Activated CD8-positive, alpha-beta T cell treated with anti-CD3 and anti-CD28 coated beads, Interleukin-2, amount 10 ng/mL, durations not matched to agents 7 days and 5 days (primary cell): ENCODE measurements at places on chromosomes 16 and 17. TPM values are rescaled to one million over a fixed set of nuclear protein-coding genes. Genes with fewer than 3 reads are reported as not detected.

The CWC25 gene
- 29.6 TPM for total RNA-seq

DNA sequence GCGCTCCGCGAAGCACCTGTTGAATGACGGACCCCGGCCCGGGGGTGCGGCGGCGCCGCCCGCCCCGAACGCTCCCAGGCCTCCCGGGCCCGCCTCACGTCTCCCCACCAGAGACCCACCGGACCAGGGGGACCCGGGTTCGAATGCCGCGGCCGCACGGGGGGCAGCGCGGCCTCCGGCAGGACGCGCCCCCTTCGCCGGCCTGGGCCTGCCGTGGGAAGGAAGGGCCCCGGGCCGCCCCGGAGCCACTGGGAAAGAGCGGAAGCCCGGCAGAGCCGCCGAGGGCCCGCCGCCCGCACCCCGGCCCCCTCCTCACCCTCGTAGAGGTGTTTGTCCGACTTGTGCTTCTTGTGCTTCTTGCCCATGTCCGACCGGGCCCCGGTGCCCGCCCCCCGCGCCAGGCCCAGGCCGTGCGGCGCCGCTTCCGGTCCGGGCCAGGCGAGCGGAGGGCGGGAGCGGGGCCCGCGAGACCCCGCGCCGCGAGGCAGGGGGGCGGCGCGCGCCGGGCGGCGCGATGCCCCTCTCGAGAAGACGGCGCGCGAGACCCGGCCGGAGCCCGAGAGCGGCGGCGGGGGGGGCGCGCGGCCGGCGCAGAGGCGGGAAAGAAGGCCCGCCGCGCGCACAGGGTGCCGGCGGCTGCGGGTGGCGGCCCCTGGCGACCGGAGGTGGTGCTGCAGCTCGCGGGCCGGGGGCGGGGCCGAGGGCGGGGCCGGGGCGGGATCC is at the start of gene BRD7:
TSS of gene BRD7 (minus strand) at position 579 of the 723 bp plus-strand sequence. CDS start at position 365, 214 bp downstream.
- peaks cover 34% of the 10 kb centered on the region for H3K36me3 ChIP-seq
- H3K4me1 ChIP-seq = peaks cover 41% of the 10 kb centered on the region
- peak within 1 kb of the TSS; percentile 93 for H3K27ac ChIP-seq
- peaks cover 2% of the 10 kb centered on the region for H3K27me3 ChIP-seq
- peak within 1 kb of the TSS; percentile 82 for H3K4me3 ChIP-seq

The KRTAP3-3 gene
- total RNA-seq = not detected

The GFAP gene
- total RNA-seq = not detected

The RNF227 gene
- 4.2 TPM for total RNA-seq

The TMIGD1 gene
- not detected for total RNA-seq

The IRX3 gene
- total RNA-seq = not detected

DNA sequence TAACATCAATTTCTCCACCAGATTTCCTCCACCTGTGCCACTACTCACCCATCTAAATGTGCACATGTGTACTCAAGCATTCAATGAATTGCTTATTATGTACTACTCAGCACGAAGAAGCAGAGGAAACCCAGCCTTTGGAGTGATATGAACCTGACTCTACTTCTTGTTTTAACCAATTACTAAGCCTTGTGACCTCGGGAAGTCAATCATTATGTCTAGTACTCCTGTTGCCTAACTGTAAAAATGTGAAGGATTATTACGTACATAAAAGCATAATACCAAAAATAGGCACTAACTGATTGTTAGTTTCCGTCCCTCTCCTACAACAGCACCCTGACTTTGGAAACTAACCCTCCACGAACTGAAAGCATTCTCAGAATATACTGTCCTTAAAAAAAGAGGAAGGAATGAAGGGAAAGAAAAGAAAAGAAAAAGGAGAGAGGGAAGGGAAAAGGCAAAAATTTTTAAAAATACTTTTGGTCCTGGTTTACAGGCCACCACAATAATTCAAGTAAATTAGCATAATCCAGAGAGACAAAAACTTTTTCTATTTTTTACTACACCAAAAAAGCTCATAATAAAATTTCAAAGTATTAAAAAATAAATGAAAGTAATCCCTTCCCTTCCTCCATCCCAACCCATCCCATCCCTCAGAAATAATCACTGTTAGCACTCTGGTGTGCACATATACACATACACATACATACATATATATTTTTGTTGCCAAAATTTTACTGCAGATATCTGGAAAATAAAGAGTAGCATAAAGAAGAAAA is 53.6 kb downstream of the KANSL1 start:
- H3K27ac ChIP-seq = no peak overlapping the region
- no peaks in the 10 kb centered on the region for H3K27me3 ChIP-seq
- no peak for DNase-seq

- peaks cover 19% of the 10 kb centered on the region for H3K4me1 ChIP-seq
- no peak overlapping the region for H3K4me3 ChIP-seq
- H3K36me3 ChIP-seq = no peaks in the 10 kb centered on the region
- H3K27me3 ChIP-seq = peaks cover 15% of the 10 kb centered on the region
Measured at GRCh38 chr17:45906927-45907622, 12.7 kb downstream of the MAPT start.

The CCL11 gene
- not detected for total RNA-seq

The CD300H gene
- not detected for total RNA-seq

The ABCC11 gene
- total RNA-seq = not detected

GRCh38 chr17:68906638-68907037 is 48.6 kb downstream of the ABCA8 start:
- H3K36me3 ChIP-seq = no peaks in the 10 kb centered on the region
- H3K27me3 ChIP-seq = no peaks in the 10 kb centered on the region
- H3K27ac ChIP-seq = no peak overlapping the region
- no peak for DNase-seq
- no peak overlapping the region for H3K4me3 ChIP-seq
- H3K4me1 ChIP-seq = no peaks in the 10 kb centered on the region

The SULT1A3 gene
- 32.8 TPM for total RNA-seq

The SCGB1C2 gene
- not detected for total RNA-seq

GRCh38 chr16:31458073-31458843 is 1.0 kb upstream of the ARMC5 start:
- H3K27me3 ChIP-seq = no peaks in the 10 kb centered on the region
- peak overlapping the region; percentile 99 for H3K27ac ChIP-seq
- H3K36me3 ChIP-seq = peaks cover 39% of the 10 kb centered on the region
- peak; percentile 87 for DNase-seq

- H3K36me3 ChIP-seq = peaks cover 24% of the 10 kb centered on the region
- DNase-seq = no peak
- H3K4me3 ChIP-seq = no peak overlapping the region
- H3K4me1 ChIP-seq = peaks cover 4% of the 10 kb centered on the region
- no peak overlapping the region for H3K27ac ChIP-seq
- H3K27me3 ChIP-seq = no peaks in the 10 kb centered on the region
Measured at GRCh38 chr17:82440469-82440981, 10.0 kb downstream of the CYBC1 start.

The TBC1D3E gene
- not detected for total RNA-seq

DNA sequence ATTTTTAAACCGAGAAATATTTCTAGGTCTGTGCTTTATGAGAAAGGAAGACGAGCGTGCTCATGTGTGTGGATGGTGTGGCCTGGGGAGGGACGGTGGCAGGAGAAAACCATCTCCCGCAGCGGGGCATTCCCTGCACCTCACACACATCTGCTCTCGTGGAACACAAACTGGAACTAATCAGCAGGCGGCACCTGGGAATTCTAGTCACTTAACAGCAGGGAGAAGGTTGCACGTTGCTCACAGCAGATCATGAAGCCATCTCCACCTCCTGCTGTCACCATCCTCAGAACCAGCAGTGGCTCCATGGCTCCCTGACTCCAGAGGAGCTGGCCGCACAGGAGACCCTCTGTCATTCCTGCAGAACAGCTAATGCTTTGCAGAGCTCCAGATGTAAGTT is 35.2 kb downstream of the ADCY9 start:
- H3K27ac ChIP-seq = no peak overlapping the region
- H3K36me3 ChIP-seq = peaks cover 8% of the 10 kb centered on the region
- peaks cover 44% of the 10 kb centered on the region for H3K4me1 ChIP-seq

DNA sequence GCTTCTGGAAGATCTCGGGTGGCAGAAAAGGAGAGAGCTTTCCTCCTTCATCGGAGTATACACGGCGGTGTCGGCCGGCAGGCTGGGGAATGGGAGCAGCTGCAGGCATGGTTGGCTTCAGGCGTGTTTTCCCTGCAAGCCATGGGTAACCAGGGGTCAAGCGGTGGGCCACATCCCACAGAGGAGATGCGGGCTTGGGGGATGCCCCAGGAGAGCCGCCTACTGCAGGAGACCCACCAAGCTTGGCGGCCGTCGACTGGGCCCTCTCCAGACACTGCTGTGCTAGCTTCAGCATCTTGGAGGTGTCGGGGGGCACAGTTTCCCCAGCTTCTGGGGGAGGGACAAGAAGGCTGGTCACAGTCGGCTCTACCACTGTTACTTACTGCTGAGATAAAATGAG is 4.2 kb downstream of the VPS9D1 start:
- no peak overlapping the region for H3K4me3 ChIP-seq
- H3K4me1 ChIP-seq = peaks cover 33% of the 10 kb centered on the region
- no peaks in the 10 kb centered on the region for H3K27me3 ChIP-seq
- H3K27ac ChIP-seq = no peak overlapping the region
- no peak for DNase-seq

DNA sequence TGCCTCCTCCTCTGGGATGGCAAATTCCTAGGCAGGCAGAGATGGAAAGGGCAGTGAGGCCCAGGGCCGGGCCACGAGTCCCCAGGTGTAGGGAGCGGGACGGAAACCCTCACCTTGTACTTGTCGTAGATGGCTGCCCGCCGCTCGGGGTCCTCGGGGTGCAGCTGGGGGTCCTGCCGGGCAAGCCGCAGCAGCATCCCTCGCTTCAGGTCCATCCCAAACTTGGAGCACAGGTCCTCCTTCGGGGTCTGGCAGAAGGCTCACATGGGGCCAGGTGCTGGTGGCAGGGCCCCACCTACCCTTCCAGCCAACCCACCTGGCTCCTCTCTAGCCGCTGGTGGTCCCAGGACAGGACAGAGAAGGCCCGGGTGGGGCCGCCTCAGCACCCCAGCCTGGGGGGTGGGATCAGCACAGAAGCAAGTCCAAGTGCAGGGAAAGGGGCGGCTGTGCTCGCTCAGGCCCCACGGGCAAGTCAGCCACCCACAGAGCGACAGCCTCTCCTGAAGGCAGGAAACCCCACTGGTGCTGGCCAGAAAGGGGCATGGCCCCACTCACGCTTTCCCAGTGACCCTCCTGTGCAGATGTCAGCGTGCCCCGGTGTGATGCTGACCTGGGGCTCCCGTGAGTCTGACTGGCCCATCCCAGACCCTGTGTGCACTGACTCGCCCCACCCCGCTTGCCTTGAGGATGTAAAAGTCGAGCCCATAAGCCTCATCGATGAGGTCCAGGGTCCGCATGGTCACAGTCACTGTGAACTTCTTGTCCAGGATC is 1.8 kb downstream of the MRPL28 start:
- peaks cover 28% of the 10 kb centered on the region for H3K36me3 ChIP-seq
- DNase-seq = no peak
- H3K4me3 ChIP-seq = peak overlapping the region; percentile 69
- H3K4me1 ChIP-seq = peaks cover 23% of the 10 kb centered on the region
- H3K27ac ChIP-seq = peak overlapping the region; percentile 30
- H3K27me3 ChIP-seq = no peaks in the 10 kb centered on the region

DNA sequence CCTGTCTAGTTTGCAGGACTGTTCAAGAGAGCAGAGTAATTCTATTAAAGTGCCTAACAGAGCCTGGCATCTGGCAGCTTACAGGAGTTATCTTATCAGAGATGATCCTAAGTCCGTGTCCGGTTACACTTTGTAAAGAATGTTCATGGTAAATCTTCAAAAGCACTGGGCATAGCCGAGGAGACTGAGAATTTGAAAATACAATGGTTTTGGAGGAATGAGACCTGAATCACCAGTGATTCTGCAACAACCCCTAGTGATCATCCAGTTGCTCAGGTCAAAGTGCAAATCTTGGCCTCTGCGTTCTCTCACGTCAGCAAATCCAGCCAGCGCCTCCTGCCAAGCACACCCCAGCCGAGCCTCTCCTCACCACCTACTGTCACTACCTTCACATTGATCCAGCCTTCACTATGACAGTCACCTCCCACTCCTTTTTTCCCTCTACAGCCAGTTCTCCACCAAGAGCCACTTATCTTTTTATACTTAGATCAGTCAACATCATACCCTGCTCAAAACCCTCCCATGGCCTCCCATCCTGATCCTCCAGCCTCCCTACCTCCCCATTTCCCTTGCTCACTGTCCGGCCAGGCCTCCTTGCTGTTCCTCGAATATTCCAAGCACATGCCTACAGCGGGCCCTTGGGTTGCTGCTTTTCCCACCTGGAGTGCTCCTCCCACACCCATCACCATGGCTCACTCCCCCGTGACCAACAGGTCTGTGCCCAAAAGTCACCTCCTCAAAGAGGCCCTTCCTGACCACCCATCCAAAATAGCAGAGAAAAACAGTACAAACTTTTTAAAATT is 57.4 kb upstream of the ERN1 start:
- no peak overlapping the region for H3K4me3 ChIP-seq
- no peaks in the 10 kb centered on the region for H3K27me3 ChIP-seq
- DNase-seq = no peak
- peaks cover 7% of the 10 kb centered on the region for H3K36me3 ChIP-seq
- H3K27ac ChIP-seq = no peak overlapping the region
- peaks cover 14% of the 10 kb centered on the region for H3K4me1 ChIP-seq

GRCh38 chr17:41962768-41963434 is 3.7 kb upstream of the CNP start:
- H3K4me3 ChIP-seq = no peak overlapping the region
- no peaks in the 10 kb centered on the region for H3K27me3 ChIP-seq
- peaks cover 2% of the 10 kb centered on the region for H3K36me3 ChIP-seq
- peak overlapping the region; percentile 28 for H3K27ac ChIP-seq
- peaks cover 26% of the 10 kb centered on the region for H3K4me1 ChIP-seq

The SLFN12L gene
- 123 TPM for total RNA-seq

The TK2 gene
- total RNA-seq = 6.4 TPM

GRCh38 chr16:81823111-81823510 is 44.0 kb downstream of the PLCG2 start:
- H3K4me1 ChIP-seq = peaks cover 31% of the 10 kb centered on the region
- DNase-seq = no peak
- H3K27me3 ChIP-seq = peaks cover 2% of the 10 kb centered on the region
- H3K4me3 ChIP-seq = no peak overlapping the region
- peak overlapping the region; percentile 76 for H3K27ac ChIP-seq

GRCh38 chr16:1150511-1150982 is 2.4 kb upstream of the CACNA1H start:
- H3K4me1 ChIP-seq = no peaks in the 10 kb centered on the region
- peaks cover 12% of the 10 kb centered on the region for H3K27me3 ChIP-seq
- DNase-seq = peak; percentile 26
- no peak overlapping the region for H3K4me3 ChIP-seq
- H3K36me3 ChIP-seq = no peaks in the 10 kb centered on the region
- H3K27ac ChIP-seq = no peak overlapping the region
